Stimulated activated naive CD4-positive, alpha-beta T cell treated with Interleukin-2 at 50 U/mL for 16 hours (primary cell): ENCODE measurements at places on chromosomes 3 and 15.

GRCh38 chr3:2870724-2871333 is 239.3 kb downstream of the IL5RA start:
- DNase-seq, result no peak

GRCh38 chr3:189685860-189686259 is 54.7 kb downstream of the TP63 start:
- DNase-seq, result no peak

GRCh38 chr3:17032407-17033034 is 147.8 kb downstream of the PLCL2 start:
- DNase-seq, result no peak

DNA sequence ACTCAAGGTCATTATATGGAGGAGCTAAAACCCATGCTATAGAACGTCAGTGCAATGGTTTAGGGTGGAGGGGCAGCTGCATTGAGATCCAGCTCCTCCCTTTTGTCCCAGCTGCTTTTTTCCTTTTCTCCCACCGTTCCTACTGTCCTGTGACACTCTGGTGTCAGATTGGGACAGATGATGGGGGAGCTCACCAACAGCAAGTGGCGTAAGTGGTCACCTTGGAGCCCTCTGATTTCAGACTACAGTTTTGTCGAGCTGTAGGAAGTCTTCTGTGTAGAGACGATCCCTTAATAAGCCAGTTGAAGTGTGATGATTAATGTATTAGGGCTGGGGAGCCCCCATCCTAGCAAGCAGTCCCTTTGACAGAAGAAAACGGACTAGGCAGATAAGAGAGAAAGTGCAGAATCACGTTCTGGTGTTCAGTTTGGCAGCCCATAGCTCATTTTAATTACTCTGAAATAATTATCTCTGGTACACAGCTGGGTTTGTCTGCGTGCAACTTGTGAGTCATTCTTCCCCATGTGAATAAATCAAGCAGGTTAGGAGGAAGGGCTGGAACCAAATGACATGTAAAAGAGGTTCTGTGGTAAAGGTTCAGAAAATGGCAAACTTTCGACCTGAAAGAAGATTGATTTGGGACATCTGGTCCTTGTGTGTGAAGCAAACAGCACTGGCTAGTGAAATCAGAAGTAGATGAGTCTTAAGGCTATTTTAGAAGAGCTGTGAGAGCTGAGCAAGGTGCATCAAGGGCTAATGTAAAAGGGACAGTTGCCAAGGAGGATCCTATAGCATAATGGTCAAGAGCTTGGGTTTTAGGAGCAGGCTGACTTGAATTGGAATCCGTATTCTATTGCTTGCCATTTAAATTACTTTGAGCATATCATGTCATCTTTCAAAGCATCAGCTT is 241.4 kb downstream of the EDEM1 start:
- no peak for DNase-seq

- no peak for DNase-seq
These were observed 7.2 kb downstream of the LIPC start for GRCh38 chr15:58438956-58439355.

GRCh38 chr3:69058180-69058946 is 6.2 kb upstream of the TMF1 start:
- DNase-seq, result no peak

- no peak for DNase-seq
These were observed at the start of gene BOC for GRCh38 chr3:113211330-113212149. BOC (plus strand) TSS chr3:113211557; CDS start chr3:113249803, 38,246 bp downstream.

DNA sequence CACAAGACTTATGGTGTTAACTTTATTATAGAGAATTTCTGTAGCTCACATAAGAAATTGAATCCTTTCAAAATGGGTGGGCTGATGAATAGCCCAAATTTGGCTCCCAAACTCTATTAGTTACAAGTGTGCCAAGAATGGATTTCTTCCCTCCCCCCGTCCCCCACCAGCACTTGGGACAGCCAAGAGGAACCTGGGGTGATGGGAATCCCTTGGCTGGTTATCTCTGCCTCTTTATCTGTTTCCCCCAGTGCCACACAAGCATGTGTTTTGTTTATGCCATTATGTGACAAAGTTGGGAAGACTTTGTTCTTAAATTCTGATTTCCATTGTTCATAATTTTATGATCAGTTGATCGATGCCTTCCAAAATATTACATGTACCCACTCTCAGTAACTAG is 28.3 kb downstream of the CMSS1 start:
- DNase-seq, result no peak

DNA sequence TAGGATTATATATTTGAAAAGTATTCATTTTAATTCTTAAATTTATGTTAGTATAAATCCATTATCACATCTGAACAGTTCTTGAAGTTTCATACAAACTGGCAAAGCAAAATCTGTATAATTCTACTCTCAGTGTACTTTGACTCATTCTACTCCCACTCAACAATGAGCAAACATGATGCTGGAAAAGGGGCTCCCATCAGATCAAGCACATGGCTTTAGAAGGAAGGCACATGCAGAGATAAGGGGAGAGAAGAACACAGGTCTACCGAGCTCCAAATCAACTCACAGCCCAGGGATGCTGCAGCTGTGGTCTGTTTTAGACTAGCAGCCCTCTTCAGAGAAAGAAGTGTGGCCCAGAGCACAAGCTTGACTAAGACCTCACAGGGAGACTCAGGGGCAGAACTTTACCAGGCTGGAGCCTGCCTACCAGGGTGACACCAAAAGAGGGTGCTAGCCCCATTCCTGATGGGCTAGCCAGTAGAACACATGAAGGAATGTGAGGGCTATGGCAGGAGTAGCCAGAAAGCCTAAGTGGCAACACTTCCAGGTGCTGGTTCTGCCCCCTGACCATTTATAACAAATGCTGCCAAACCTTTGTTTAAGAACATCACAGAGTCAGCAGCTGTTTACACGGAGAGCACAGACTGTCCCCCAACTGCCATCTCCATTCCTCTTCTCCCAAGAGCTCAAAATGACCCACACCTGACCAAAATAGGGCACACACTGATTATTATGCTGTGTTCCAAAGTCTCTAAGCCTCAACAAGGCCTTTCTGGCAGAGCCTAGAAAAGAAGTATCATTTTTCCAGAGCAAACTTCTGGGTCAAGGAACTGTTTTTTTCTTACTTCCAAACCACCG is 19.5 kb downstream of the SEC22C start:
- DNase-seq, result no peak

DNA sequence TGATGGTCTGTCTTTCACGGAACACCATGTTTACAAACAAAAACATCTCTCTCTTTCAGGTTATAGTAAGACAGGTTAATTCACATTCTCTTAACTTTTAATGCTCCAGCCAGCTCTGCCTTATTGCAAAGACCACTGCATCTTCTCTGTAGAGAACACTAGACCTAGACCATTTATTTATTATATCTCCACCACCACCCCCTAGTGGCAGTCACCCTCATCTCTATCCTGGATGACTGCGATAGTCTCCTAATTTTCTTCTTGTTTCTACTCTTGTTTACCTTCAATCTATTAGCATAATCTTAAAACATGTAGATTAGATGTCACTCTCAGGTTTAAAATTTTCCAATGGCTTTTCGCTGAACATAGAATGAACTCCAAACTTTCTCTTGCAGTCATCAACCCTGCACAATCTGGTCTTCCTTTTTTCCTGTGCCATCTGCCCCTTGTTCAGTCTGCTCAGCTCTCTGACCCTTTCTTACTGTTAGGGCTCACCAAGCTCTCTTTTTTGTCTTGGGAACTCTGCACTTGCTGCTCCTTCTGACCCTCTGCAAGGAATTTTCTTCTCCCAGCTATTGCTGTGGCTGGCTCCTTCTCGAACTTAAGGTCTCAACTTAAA is 155.6 kb downstream of the SQOR start:
- no peak for DNase-seq

- DNase-seq, result no peak
These were observed 39.2 kb downstream of the DUT start for GRCh38 chr15:48370460-48370859.

DNA sequence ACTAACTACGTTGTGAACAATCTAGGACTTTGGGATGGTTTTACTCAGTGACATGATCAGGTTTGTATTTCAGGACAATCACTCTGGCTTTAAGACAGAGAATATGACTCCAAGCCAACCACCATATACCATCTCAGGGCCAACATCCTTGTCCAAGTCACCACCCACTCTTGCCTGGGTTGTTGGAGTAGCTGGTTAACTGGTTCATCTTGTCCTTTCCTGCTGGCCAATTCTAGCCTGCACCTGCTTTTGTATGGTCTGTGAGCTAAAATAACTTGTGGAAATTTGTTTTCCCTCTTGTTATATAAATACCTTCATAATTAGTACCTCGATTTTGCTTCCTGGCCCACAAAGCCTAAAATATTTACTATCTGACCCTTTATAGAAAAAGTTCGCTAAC is 306.8 kb upstream of the STT3B start:
- no peak for DNase-seq

- DNase-seq, result no peak
These were observed 29.4 kb upstream of the GATM start for GRCh38 chr15:45407786-45408185.

- DNase-seq, result peak; percentile 61
These were observed at the start of gene ZMYND10 for GRCh38 chr3:50345586-50346234. ZMYND10 (minus strand) TSS chr3:50345732; CDS start chr3:50345579, 153 bp downstream.

DNA sequence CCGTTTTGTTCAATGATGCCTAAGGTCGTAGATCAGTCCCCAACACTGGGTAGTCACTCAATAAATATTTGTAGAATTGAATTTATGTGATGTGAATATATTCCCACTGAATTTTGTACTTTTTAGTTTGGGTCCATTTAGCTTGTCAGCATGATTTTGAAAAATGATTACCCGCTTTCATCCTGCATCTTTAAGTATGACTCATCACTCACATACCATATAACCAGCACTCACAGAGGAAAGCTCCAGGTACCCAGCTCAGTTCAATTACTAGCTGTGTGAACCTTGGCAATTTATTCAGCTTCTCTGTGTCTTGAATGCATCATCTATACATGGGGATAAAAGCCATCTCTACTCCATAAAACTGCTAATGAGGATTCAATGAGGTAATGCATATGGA is 2.2 kb upstream of the MLF1 start:
- no peak for DNase-seq

DNA sequence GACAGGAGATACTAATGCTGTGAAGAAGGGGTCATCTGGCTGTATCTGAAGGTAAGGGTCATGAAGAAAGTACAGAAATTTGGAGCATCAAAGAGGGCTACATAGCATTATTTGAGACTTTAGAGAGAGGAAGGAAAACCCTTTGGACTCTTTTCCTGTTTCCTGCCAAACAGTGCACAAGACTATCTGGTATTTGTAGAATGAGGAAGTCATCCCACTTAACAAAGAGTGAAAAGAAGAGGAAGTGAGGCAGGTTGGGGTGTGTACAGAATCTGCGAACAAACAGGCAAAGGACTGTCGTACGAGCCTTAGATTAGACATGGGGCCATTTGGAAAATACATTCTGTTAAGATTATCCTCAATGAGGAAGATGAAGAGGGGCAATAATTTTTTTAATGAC is 546.8 kb upstream of the EPHA6 start:
- no peak for DNase-seq

DNA sequence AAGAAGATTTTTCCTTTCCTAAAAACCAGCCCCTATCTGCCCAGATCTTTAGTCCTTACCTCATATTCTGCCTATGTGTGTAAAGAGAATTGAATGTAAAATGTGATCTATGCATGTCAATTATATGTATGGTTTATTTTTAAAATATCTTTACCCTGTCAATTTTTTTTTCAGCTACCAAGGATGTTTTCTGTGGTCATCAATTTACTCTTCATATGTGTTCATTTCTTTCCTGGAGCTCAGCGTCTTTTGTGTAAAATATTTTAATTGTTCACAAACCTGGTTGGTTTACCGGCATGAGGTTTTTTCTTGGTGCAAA is 1.7 kb upstream of the NR2F2 start:
- no peak for DNase-seq

- DNase-seq, result no peak
These were observed 242.6 kb upstream of the THBS1 start for GRCh38 chr15:39338251-39338650.

- no peak for DNase-seq
These were observed 211.2 kb upstream of the STRIT1 start for GRCh38 chr3:155504682-155505081.

- DNase-seq, result no peak
These were observed 35.3 kb downstream of the SLTM start for GRCh38 chr15:58898150-58898680.

DNA sequence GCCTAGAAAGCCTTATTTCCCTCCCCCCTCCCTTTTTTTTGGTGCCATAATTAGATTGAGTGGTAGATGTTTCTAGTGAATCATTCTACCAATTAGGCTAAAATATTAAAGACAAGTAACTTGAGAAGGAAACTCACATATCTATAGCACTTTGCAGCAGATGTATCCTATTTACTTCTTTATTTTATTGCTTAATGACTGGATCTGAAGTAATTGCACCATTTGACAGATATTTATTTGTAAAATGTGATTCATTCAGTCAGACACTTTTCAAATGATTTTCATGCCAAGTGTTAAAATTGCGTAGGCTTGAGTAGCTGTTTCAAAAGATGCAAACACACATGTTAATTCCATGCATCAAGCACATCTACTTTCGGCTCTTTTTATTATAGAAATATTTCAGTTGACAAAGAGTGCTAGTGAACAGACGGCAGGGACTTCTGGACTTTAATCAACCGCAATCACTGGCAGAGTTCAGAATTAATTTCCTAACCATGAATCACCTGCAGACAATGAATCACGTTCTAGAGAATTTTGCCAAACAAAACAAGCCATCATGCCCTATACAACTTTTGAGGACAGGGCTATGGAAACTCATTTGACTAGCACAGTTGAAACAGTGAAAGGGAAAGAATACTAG is 636.8 kb downstream of the MECOM start:
- DNase-seq, result no peak

DNA sequence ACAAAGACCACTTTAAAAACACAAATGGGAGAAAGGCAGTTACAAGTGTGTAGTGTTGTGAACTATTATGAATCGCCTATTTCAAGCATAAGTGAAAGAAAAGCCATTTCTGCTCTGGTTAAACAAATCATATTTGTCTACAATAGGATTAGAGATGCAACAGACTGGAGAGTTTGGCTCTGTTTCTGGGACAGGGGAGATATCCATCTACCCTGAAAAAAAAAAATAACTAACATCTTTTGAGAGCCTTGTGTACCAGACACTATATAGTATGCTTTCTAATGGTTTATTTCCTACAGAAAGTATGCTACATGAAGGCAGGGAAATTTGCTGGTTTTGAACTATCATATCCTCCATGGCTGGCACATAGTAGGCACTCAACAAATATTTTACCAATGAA is 106.7 kb upstream of the FHIT start:
- no peak for DNase-seq

- no peak for DNase-seq
These were observed 28.9 kb upstream of the SNRPA1 start for GRCh38 chr15:101323793-101324523.

DNA sequence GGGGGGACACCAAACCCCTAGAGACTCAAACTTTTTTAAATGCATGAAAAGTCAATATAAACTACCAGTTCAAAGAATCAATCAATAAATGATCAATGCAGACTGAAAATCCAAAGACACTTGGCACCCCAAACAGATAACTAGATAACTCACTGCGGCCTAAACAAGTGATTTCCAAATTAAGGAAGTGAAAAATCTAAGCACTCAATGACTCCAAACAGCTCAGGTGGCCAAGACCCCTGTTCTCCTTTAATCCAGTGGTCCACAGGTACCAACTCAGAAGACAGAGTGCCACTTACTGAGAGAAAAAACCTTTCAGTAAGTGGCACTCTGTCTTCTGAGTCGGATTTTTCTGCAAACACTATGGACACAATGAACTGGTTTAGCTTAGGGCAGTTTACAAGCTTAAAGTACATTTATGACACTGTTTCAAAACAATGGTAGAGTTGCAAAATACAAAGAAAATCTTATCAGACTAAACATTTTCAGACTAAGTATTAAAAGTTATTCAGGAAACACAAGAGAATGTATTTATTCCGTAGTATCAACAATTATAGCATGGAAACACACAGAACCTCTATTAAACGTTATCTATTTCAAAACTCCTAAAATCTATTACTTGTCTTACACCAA is 4.7 kb downstream of the DLG1 start:
- no peak for DNase-seq
